NCI-H460 (cell line): ENCODE measurements at places on chromosomes 1 and 21. TPM values are rescaled to one million over a fixed set of nuclear protein-coding genes. Genes with fewer than 3 reads are reported as not detected.
A peak's percentile ranks its signal among the peaks of the same experiment; 100 is the strongest.

DNA sequence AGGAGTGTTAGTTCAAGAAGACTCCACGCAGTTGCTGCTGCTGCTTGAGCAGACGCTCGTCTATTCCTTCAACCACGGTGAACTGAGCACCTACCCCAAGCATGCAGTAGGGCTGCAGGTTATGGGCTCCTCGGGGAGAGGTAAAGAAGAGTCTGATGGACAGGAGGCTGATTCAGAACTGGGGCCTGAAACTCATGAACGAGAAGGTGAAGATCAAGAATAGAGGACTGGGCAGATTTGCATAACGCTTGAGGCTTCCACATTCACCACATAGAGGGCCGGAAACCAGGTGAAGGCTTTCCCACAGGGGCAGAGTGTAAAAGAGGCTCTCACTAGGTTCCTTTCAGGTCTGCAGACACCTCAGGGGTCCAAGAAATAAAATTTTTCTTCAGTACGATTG lies 9.1 kb downstream of the ABCA4 start:
- DNase-seq = no peak

KCNK2 gene
- total RNA-seq = 14.7 and 16.4 TPM in 2 replicates

DNA sequence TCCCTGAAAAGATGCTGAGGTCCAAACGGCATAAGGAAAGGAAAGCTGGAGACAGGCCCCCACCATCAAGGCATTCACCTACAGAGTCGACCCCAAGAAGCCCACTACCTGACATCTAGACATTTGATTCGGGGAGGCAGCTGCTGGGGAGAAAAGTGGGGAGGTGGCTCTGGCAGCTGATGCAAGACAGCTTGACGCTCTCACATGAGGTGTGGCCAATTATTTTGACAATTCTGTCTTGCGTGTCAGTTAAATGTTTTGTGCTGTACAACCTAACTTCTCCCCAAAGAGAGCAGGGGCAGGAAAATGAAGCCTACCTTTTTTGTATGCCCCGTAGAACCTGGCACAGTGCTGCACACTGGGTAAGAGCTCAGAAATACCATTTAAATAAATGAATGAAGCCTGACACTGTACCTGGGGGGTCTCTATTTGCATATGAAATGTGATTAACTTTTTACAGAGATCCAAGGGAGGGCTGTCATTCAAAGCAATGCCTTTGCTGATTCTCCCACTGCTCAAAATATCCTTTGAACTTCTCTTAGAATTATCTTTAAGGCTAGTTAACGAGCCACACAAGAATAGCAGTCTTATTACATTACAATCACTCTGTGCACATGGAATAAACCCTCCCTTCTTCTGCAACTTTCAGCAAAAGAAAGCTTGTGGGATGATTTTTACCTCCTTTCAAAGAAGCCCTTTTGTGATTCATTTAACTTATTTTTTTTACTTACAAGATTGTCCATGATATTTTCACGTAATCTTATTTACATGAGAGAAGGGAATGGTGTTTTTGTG lies 163.2 kb downstream of the TNR start:
- no peak for DNase-seq

- DNase-seq = no peak
Observed at GRCh38 chr1:206812471-206812870, 40.2 kb upstream of the IL10 start.

PLA2G2F gene
- total RNA-seq = not detected in 2 replicates

- no peak for DNase-seq
Observed at GRCh38 chr1:233412812-233413211, 85.3 kb downstream of the MAP3K21 start.

ARHGEF10L gene
- 3.3 and 3.8 TPM in 2 replicates for total RNA-seq

ADAMTS4 gene
- under 0.01 and 0.14 TPM in 2 replicates for total RNA-seq

- no peak for DNase-seq
Observed at GRCh38 chr1:187762118-187762517, 933.4 kb downstream of the PLA2G4A start.

GRCh38 chr1:236700903-236701302 lies 14.6 kb downstream of the ACTN2 start:
- no peak for DNase-seq

DNA sequence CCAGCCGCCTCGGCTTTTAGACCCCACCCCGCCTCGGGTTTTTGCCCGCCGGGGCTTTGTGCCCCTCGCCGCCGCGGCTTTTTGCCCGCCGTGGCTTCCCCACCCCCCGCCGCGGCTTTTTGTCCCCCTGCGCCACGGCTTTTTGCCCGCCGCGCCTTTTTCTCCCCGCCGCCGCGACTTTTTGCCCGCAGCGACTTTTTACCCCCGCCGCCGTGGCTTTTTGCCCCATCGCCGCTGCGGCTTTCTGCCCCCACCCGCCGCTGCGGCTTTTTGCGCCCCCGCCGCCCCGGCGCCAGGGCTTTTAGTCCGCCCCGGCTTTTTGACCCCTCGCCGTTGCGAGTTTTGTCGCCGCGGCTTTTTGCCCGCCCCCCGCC lies 474.4 kb downstream of the FAM72C start:
- no peak for DNase-seq

KLF17 gene
- total RNA-seq = not detected in 2 replicates

GRCh38 chr21:43340491-43341377 lies 86.2 kb downstream of the SIK1 start:
- DNase-seq = peak; percentile 74

- peak; percentile 43 for DNase-seq
Observed at GRCh38 chr1:39391691-39392679, 99.5 kb upstream of the BMP8A start.

DNA sequence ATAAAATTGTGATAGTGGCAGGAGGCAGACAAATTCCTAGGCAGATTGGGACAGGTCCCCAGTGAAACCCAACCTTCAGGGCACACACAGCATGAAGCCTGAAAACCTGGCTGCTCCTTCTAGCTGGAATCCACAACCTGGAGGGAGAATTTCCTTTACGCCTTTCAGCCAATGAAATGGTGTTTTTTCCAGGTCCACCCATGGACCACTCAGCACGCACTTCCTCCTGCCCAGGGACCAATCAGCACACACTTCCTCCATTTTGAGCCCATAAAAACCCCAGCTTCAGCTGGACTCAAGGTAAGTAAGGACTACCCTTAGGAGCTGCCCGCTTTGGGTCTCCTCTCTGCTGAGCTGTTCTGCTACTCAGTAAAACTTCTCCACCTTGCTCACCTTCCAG lies 120.1 kb downstream of the AKT3 start:
- no peak for DNase-seq

- DNase-seq = no peak
Observed at GRCh38 chr1:54850069-54850730, 36.8 kb downstream of the DHCR24 start.

DNA sequence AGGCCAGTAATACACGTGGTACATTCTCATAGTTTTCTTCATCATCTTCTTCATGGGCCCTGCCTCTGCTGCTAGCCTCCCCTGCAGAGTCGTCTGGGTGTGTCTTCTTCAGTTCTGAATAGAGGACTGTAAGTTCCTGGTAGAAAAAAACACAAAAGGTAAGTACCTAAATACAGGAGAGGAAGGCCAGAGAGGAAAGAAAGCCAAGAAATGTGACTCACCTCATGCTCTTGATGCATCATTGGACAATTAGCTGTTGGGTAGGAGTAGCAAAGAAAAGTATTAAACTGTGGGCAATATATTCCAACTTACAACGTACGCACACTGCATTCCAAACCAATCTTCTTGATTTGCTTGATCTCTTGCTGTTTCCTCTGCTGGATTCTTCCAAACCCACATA lies 21.8 kb downstream of the FCRL3 start:
- no peak for DNase-seq

KIF21B gene
- 0.17 and 0.22 TPM in 2 replicates for total RNA-seq

SRGAP2B gene
- total RNA-seq = 20.6 and 28.1 TPM in 2 replicates

DNA sequence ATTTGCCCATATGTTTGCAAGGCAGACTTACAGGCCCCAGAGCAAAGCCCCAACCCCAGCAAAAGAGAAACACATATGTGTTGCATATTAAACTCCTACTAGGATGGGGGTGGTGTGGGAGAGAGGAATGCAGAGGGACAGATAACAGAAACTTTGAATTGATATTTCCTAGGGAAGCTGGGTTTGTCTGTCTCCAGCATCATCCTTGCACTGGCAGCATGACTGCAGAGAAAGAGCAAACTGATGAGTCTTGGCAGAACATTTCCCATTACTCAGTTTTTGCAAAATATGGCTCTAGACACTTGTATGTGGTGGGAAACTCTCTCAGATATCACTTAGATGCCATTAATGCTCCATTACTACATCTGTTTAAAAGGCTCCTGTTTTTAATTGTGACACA lies 43.8 kb upstream of the MARK1 start:
- DNase-seq = no peak

DNA sequence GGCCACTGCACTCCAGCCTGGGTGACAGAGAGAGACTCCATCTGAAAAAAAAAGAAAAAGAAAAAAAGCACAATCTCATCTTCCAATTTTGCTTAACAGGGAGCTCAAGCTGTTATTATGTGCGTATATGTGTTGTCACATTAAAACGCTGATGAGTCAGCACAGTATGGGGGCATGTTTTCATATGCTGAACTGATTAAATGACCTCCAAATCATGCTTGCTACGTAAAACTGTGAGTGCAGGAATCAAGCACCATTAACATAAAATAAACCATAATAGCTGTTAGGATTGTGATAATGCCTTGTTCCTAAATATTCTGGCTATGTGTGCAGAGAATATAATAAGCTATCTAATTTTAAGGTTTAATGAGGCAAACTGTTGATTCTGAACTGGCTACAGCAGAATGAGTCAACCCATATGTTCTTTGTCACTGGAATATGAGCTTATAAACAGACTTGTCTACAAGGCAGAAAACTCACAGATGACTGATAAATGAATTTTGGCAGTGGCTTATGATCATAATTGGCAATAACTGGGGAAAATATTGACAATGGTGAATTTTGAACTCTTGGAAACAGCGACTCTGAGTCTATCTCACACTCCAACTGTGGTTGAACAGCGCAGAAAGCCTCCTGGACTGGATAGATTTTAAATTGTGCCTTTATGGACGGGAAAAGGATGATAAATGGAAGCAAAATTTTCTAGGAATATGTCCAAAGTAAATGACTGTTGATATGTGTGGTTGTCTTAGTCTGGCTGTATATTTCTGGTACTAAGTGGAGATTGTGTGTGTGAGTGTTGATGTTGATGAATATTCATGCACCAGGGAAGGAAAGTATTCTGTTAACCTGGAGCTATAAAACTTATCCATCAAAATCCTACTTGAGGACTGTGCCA lies 75.5 kb downstream of the VCAM1 start:
- DNase-seq = no peak

- no peak for DNase-seq
Observed at GRCh38 chr1:63821091-63822005, 47.5 kb downstream of the ROR1 start.

DNA sequence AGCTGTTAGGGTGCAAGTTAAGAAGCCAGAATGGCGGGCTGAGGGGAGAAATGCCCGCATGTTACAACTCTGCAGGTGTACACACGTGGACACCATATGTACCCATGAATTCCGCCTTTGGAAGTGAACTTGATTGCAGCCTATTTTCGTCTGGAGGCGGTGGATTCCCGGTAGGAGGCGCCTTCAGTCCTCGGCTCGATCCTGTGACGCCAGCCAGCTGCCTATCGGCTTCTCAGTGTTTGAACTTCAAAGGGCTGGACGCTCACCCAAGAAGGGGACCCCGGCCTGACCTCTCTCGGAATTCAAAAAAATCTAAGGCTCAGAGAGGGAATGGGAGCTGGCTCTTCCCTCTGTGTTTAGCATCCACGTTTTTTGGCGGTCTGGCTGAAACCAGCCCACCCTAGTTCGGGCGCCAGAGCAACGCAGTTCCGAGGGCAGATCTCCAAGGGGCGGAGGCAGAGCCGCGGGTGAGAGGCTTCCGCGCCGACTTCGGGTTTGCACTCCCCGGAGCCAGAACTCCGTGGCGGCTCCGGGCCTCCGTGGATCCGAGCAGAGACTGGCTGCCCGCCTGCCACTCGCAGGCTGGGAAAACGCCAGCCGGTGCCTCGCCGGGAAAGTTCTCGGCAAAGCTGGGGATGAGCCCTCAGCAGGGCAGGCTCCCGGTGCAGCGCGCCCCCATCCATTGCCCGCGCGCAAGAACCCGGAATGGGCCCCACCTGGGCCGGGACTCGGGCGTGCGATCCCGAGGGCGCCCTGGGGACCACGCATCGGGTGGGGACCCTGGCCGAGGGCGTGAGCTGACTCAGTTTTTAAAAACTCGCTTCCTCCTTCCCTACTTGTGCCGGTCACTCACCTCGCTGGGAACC lies 996 bp upstream of the TMEM51 start:
- DNase-seq = peak; percentile 74

- no peak for DNase-seq
Observed at GRCh38 chr1:165397944-165398343, 41.4 kb upstream of the LMX1A start.

KRTAP7-1 gene
- not detected in 2 replicates for total RNA-seq

DCDC2B gene
- total RNA-seq = not detected in 2 replicates

GRCh38 chr1:7422081-7422480 lies 349.0 kb upstream of the VAMP3 start:
- DNase-seq = no peak

- no peak for DNase-seq
Observed at GRCh38 chr21:17616831-17617230, 4.1 kb upstream of the BTG3 start.

DNA sequence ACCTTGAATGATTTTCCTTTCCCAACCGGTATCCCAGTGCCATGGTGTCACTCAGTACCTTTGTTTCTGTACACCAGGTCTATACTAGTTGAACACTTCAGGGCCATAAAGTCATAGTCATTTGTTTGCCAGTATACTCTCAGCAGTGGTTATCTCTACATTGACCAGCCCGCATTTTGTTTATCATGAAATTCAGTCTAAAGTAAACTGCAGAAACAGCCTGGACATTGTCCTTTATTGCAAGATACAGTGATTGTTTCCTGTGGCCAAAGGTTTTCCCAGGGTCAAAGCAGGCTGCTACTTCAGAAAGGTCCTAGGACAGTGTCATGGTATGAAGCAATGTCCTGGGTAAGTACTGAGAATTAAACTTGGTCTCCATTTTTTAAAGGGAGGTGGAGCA lies 407.4 kb downstream of the RWDD3 start:
- no peak for DNase-seq

NLRP3 gene
- total RNA-seq = not detected in 2 replicates

GRCh38 chr1:201299968-201300367 lies 16.7 kb downstream of the PKP1 start:
- DNase-seq = no peak
